ENCODE measurements at places on chromosomes 4 and X.

DNA sequence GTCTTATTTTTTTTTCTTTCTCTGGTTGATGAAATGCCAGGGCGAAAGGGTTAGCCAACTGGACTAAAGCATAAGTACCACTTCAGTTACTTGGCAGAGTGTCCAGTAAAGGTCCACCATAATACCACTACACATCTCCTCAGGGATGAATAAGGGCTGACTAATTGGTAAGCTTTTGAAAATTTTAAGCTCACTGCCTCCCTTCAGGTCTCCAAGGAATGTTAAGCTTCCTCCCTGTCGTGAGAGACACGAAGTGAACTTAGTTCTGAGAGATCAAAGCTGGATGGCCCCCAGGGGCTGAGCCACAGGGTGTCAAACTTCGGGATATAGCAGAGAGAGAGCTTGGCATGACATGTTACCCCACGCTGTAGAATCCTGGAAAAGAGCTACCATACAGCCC, 111.4 kb downstream of the VSIG4 start:
- DNase-seq, result no peak

DNA sequence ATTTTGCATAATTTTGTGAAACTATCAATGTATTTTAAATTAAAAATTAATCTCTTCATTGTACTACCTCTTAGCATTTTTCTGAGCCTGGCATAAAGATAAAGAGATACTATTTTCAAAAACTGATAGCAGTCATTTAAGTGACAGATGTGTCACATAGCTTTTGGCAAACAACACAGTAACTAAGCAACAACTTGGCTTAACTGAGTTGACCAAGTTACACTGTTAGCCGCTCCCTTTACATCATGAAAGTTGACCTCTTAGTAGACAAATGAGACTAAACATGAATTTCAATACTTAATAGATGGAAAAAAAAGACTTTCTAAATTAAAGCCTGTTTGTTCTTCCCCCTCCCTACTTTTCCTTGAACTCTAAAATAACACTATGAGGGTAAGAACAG, 62.0 kb downstream of the ATP8A1 start:
- DNase-seq, result no peak

DNA sequence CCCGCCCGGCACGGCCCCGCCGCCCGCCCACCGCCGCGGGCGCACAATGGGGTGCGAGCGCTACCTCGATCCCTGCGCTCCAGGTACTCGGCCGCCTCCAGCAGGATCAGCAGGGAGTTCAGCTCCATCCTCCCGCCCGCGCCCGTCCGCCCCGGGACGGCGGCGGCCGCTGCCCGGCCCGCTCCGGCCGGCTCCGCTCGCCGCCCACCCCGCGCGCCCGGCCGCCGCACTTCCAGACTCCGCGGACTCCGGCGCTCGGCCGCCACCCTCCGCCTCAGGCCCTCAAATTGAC, at the start of gene MXD4:
Gene MXD4, minus strand, starts transcription at position 257 of the 292 bp plus-strand sequence. Its CDS starts 129 bp downstream, at position 128.
- no peak for DNase-seq

DNA sequence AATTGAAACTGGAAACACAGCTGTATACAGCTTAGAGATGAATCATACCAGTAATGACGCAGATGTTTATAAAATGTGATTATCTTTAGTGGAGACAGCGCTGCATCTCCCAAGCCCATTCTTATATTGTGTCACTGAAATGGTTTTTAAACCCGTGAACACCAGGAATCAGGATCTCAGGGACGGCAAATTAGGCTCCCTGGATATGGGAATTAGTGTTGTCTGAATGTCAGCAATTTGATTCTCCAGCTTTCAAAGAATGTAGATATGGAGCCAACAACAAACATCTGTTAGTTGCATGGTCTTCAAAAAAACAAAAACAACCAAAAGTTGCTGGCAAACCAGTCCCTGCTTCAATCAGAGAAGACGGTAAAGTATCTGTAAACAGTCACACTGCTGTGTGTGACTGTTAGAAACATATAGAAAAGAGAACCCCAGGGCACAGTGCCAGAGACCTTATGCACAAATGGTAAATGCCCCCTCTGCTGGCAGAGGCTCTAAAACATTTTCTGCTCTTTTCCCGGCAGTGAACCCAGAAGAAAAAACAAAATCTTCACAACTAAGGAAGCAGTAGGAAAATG, 351.9 kb upstream of the FTHL17 start:
- DNase-seq, result peak; percentile 68

GRCh38 chr4:70709611-70710205, 12.1 kb upstream of the RUFY3 start:
- no peak for DNase-seq

DNA sequence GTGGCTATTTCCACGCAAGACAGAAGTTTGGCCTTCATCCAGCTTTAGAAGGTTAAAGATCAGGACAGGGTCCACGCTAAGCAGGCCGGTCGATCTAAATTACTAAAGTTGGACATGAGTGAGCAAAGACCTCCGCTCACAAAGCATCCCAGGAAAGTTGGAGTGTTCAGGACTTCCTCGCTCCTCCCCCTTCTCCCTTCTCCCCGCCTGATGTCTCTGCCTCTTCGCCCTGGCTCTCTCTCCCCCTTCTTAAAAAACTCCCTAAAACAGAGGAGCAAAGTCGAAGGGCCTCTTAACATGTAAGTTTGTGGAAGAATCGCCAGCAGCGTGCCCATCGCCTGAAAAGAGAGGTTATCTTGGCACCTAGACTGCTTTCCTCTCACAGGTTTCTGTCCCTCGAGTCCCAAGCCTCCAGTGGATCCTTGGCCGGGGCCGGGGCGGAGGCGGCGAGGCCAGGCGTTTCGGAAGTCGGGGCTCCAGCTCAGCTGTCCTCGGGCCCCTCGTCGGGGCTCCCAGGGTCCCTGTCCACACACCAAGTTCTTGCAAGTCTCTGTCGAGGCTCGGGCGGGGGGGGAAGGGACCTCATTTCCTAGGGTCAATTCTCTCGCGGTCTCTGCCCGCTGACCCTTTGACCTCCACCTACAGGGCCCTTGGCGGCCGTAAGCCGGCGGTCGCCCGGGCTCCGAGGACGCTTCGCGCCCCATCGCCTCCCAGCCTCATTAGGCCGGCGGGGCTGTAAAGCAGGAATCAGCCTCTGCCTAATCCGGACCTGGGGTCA, 7.6 kb downstream of the ZIC3 start:
- no peak for DNase-seq

DNA sequence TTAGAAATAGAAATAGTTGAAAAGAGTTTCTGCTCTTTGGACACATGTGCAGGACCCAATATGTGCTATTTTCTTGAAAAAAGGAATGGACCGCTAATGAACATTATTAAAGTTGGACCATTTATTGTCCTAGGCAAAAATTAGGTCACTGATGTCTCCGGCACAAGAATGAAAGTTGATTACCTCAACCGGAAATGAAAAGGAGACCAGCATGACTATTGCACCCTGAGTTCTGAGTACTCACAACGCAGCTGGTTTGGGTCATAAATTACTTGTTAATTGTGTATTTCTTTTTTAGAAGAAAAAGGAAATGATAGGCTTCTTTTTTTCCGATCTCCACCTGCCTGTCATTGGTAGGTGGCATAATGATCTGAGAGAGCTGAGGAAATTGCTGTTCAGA, 232.7 kb downstream of the ARHGAP24 start:
- peak; percentile 19 for DNase-seq

GRCh38 chr4:183434666-183435190, 9.7 kb upstream of the CDKN2AIP start:
- no peak for DNase-seq

DNA sequence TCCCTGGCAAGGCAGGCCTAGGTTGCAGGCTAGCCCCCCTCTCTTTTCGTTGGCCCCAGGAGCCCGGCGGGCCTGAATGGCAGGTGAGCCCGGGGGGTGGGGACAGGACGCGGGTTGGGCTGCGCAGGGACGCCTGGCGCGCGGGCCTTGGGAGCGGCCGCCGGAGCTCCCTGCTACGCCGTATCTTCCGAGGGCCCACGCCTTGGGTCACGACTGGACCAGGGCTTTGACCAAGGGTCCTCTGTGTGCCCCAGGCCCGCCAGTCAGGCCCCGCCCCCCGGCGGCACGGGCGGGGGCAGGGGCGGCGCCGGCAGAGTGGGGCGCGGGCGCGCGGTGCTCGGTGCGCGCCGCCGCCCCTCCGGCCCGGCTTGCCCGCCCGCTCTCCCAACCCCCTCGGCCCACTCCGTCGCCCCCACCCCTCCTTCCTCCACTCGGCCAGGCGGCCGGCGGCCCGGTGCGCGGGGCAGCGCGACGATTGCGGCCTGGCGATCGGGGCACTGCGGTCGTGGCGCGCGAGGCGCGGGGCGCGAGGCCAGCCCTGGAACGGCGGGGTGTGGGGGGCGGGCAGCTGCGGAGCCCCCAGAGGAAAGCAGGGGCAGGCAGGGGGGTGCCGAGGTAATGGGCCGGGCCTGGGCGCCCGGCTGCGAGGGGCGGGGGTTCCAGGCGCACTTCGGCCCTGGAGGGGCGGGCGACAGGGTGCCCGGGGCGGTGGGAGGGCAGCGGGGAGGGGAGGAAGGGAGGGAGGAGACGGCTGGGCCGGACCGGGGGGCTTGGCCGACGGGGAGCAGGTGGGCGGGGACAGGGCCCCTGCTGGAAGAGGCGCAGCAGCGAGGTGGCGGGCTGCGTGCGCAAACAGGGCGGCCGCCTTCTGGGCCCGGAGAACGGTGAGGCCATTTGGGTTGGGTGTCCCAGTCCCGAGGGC, at the start of gene PRRG3:
Gene PRRG3, plus strand, starts transcription at position 798 of the 922 bp plus-strand sequence. CDS start 3,357 bp downstream, outside the sequence.
- no peak for DNase-seq

- DNase-seq, result peak; percentile 45
These were observed 49.8 kb downstream of the DLG3 start for GRCh38 chrX:70494441-70494840.

DNA sequence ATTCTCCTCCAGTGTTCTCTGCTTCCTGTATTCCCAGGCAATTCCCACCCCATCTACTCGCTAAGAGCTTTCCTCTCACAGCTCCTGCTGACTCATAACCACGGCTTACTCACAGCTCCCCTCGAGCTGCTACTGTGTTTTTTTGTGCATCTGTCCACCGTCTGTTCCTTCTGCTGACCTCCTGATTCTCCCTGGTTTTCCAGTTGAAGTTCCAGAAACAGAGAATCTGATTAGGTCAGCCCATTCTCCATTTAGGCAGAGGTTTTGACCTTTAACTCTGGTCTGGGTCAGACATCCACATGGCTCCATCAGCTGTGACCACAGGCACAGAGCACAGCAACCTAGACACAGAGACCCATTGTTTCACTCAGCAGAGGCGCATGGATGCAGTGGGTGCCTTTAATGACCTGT, 5.5 kb upstream of the SMIM20 start:
- DNase-seq, result peak; percentile 96

DNA sequence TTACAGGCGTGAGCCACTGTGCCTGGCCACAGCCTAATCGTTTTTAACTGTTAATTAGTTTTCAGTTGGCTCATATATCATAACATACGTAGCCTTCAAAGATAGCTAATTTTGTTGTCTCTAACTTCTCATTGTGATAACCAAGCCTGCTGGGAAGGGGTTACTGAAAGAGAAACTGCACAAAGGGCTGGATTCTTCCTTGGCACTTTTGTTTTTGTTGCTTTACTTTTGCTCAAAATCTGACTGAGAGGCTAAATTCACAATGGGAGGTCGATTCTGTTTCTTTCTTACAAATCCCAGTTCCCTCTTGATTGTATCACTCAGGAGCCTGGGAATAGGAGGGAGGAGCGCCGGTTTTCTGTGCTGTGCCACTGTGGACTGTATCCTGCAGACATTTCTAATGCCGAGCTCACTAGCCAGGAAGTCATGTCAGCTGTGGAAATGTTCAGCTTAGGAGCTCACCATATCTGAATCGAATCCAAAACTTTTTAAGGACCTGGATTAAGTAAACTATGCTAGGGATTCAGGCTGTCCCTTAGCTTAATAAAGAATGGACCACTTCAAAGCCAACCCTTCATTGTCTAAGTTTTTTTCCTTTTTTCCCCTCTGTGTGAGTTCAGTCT, 120.5 kb upstream of the FAT1 start:
- peak; percentile 62 for DNase-seq

GRCh38 chrX:24676403-24677024, 17.2 kb upstream of the POLA1 start:
- DNase-seq, result no peak

DNA sequence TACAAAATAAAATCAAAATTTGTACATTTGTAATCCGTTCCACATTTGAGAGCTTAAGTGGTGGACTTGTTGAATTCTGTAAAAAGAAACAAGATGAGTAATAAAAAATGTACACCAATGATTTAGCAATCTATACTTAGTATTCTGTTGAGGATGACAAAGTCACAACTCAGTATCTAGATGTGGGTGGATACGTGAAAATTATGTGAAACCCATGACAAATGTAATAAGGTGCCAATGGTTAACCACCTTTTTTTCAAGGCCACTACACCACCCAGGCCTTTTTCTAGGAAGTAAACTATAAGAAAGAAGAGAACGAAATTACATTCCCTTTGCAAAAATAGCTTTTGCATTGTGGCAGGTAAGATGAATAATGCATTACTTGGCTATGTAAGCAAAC, 77.0 kb downstream of the ATP8A1 start:
- no peak for DNase-seq

GRCh38 chrX:135931644-135932487, 38.4 kb downstream of the SAGE1 start:
- DNase-seq, result peak; percentile 10

GRCh38 chr4:102575369-102576129, 74.4 kb downstream of the NFKB1 start:
- DNase-seq, result no peak

DNA sequence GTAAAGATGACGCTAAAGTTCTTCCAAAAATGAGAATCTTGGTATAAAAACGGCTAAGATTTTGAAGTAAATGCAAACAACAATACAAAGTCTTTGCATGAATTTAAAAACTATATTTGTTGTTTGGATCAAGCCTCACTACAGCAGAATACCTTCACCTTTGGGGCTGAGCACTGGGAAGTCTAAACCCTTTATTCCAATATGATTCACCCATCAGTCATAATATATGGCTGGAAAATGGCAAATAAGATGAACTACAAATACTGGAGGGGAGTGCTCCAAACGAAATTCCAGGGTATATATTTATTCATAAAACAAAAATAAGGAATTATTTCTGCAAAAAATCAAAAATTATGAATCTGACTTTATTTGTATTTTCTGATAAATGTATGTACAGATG, 138.4 kb downstream of the SCFD2 start:
- DNase-seq, result no peak

- no peak for DNase-seq
These were observed 29.6 kb downstream of the HERC3 start for GRCh38 chr4:88621763-88622327.

- DNase-seq, result no peak
These were observed 23.2 kb upstream of the PIGA start for GRCh38 chrX:15358533-15358932.

- DNase-seq, result no peak
These were observed 50.0 kb downstream of the RTL5 start for GRCh38 chrX:72081605-72082320.
